ENCODE measurements at places on chromosomes 1 and 21.

GRCh38 chr1:72432645-72433267 is 150.4 kb upstream of the NEGR1 start:
- no peak for DNase-seq

DNA sequence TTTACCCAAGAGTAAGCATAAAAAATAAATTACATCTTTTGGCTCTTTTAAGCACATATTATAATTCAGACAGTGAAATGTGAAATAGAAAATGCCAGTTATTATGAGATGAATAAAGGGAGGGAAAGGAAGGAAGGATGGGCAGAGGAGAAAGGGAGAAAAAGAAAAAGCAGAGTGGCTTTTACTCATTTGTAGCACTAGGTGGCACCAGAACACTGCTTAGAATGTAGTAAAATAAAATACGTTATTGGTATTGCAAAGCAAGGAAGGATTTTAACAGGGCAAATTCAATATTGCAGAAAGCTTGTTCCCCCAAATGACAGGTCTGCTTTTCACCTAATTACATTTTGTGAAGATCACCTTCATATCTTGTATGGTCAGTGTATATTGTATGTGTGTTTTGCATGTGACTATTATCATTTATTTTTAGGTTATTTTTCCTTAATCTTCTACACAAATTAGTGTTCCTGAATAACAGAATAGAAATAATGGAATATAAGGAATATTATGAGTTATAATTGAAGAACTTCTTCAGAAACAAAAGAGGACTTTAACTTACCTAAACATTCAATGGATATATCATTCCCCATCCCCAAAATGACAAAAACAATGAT is 9.1 kb upstream of the PCNX2 start:
- no peak for DNase-seq

GRCh38 chr21:41043014-41043413 is 124.9 kb upstream of the BACE2 start:
- DNase-seq = no peak

GRCh38 chr1:81848880-81849682 is 48.3 kb downstream of the ADGRL2 start:
- no peak for DNase-seq

DNA sequence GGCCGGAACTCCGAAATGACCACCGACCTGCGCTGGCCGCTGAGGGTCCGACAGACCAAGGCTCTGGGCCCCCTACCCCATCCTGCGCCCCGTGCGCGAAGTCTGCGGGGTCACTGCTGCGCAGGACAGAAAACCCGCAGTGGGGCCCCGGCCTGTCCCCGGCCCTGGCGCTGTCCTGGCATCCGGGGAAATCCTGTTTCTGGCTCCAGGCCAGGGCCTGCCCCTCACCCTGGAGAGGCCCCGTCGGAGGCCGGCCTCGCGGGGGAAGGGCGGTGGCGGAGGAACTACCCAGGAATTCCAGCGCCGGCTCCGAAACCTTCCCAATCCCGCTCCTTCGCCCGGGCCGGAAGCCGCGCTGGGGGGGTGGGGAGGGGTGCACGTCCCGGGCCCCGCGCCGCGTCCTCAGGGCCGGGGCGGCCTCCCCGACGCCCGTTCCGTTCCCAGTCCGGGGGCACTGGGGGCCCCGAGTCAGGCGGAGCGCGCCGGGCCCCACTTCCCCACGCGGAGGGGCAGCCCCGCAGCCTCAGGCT is 77.0 kb downstream of the MORN1 start:
- DNase-seq = peak; percentile 72

GRCh38 chr1:175755516-175756070 is 12.2 kb upstream of the TNR start:
- DNase-seq = no peak

GRCh38 chr1:236099355-236099974 is 34.6 kb upstream of the NID1 start:
- peak; percentile 41 for DNase-seq

DNA sequence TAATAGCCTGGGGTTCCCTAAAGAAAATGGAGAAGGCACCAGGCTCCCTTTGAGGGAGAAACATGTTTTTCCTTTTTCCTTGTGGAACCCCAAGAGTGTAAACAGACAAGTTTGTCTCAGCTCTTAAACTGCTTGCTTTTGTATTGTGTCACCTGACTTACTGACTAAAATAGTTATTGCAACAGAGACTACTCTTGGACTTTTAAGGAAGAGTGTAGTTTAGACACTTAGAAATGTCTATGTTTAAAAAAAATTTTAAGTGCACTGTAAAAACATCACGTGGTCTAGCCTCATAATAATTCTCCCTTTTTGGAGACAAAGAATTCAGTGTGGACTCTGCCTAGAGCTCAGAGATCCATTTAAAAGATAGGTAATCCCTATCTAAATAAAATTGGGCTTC is 141.1 kb downstream of the TRIM33 start:
- no peak for DNase-seq

DNA sequence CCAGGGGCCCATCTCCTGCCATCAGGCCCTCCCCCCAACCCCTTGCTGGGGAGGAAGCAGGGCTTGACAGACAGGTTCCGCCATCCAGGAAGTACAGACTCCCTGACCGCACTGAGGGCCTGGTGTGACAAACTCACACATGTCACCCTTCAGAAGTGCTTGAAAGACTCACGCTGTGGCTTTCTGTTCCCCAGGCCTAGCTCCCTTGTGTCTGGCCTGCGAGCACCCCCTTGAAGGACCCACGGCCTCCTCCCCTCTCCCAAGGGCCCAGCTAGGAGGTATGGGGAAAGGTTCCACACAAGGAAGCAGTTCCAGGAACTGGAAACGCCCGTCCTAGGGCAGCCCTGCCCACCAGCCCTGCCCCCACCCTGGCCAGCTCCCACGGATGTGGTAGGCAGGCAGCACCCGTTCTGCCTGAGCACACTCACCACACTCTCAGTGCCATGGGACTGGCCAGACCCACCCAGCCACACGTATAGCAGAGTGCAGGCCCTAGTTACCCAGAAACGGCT is 26.7 kb downstream of the SLC2A1 start:
- no peak for DNase-seq

GRCh38 chr1:25001125-25001915 is 71.2 kb upstream of the RUNX3 start:
- no peak for DNase-seq

DNA sequence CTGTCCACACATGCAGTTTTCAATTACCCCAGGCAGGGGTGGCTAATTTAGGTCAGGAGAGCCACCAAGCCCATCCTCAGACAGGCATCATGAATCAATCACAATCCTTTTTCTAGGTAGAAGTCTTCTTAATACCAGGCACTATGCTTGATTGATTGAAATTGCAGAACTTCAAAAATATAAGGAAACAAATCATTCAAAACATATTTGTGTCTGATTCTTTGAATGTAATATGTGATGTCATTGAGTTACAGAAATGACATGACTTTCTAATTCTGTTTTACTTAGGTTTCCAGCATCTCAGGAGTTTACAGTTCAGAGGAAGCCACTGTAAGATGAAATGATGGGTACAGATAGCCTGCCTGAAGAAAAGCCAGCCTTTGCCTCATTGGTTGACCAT is 26.7 kb downstream of the RXRG start:
- DNase-seq = no peak

GRCh38 chr1:154940213-154940560 is 3.7 kb upstream of the PMVK start:
- no peak for DNase-seq

DNA sequence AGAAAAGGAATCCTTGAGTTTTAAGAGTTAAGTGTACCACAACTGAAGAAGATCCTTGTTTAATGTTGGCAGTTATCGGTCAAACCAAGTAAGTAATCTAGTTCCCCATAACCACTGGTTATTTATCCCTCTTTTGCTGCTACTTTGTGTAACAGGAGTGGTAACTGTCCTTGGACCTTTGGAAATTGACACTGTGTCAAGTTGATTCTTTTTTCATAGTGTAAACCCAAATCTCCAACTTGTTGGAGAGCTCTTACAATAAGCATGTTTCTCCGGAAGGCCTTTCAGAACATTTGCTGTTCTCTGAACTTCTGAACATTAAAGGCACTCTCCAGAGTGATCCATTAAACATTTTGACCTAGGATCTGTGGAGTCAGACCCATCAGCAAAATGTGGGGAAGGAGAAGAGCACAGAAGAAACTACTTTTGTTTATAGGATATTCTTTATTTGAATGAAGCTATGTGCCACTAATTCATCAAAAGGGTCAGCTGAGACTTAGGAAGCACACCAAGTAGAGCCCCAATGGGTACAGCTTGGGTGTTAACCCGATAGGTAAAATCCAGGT is 3.9 kb downstream of the AHCYL1 start:
- DNase-seq = no peak
